ENCODE measurements at places on chromosomes 5 and 9.

DNA sequence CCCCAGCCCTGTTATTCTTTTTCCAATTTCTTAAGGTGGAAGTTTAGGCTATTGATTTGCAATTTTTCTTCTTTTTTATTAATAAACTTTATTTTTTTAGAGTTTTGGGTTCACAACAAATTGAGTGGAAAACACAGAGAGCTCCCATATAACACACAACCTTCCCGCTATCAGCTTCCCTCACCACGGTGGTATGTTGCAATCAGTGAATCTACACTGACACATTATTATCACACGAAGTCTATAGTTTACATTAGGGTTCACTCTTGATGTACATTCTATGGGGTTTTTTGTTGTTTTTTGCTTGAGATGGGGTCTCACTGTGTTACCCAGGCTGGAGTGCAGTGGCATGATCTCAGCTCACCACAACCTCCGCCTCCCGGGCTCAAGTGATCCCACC is 4.8 kb upstream of the NFX1 start:
- DNase-seq: no peak

GRCh38 chr5:165457859-165458481 is 1952.6 kb downstream of the MAT2B start:
- DNase-seq: peak; percentile 30

- DNase-seq: no peak
These were observed 105.2 kb upstream of the DHFR start for GRCh38 chr5:80759866-80760577.

DNA sequence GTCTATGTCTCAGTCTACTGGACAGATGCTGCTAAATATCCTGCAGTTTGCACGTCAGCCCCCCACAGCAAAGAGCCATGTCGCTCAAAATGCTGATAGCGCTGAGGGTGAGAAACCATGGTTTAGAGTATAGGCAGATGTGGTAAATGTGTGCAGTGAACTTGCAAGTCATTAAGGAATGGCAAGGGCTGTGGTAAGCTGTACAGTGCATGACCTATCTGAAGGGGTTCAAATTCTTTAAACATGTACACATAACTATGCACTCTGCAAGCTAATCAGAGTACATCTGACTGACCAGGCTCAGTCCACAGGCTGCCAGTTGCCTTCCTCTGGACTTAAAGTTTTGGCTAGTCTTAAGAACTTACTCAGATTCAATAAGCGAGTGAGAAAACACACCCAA is 170.7 kb downstream of the CFAP90 start:
- no peak for DNase-seq

Data from D341Med (cell line).